Erythroblast (primary cell): ENCODE measurements at places on chromosomes 11 and 22.

- DNase-seq = no peak
Observed at GRCh38 chr11:34633640-34633989, 12.7 kb downstream of the EHF start.

DNA sequence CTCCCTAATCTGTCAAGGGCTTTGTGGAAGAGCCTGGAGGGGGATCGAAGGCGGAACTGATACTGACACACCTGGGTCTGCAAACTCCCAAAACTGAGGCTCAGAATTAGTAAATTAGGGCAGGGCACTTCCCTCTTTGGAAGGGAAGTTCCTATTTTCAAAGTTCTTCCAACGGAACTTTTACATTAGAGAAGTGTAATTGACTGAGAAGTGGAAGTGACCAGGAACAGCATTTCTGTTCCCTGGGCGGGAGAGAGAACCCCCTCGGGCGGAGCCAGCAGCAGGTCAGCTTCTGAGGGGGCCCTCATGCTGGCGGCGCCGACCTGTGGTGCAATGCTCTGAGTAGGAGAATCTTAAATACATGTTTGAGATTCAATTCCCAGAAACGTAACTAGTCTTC, 1.1 kb upstream of the CBL start:
- DNase-seq = no peak

GRCh38 chr11:7572001-7572712, 58.4 kb downstream of the PPFIBP2 start:
- no peak for DNase-seq

- DNase-seq = no peak
Observed at GRCh38 chr11:65448418-65449105, 26.0 kb downstream of the NEAT1 start.
